ENCODE measurements at places on chromosomes 7 and 10. TPM values are rescaled to one million over a fixed set of nuclear protein-coding genes. Genes with fewer than 3 reads are reported as not detected.

The BTRC gene
- total RNA-seq, result 33.2 TPM

The PLXDC2 gene
- total RNA-seq, result 12.4 TPM

The FRAT1 gene
- total RNA-seq, result 6.8 TPM

The MYH16 gene
- total RNA-seq, result not detected

DNA sequence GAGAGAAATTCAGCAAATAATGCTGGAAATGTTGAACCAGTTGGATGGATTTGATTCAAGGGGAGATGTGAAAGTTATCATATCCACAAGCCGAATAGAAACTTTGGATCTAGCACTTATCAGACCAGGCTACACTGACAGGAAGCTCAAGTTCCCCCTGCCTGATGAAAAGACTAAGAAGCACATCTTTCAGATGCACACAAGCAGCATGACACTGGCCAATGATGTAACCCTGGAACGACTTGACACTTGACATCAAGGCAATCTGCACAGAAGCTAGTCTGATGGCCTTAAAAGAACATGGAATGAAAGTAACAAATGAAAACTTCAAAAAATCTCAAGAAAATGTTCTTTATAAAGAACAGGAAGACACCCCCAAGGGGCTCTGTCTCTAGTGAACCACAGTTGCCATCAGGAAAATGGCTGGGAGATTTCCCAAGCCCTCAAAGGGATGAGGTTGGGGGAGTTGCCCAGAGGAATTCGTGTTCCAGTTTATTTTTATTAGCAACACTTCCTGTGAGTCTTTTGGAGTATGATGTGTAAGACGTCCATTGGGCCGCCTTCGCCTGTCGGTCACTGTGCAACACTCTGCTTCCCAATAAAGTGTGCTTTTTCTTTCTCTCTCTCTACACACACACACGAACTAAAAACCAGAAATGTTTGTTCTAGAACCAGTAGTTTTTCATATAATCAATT is 200.0 kb downstream of the HIBADH start:
- DNase-seq, result no peak

- DNase-seq, result peak; percentile 84
These were observed 24.8 kb downstream of the AGAP3 start for GRCh38 chr7:151110941-151111645.

DNA sequence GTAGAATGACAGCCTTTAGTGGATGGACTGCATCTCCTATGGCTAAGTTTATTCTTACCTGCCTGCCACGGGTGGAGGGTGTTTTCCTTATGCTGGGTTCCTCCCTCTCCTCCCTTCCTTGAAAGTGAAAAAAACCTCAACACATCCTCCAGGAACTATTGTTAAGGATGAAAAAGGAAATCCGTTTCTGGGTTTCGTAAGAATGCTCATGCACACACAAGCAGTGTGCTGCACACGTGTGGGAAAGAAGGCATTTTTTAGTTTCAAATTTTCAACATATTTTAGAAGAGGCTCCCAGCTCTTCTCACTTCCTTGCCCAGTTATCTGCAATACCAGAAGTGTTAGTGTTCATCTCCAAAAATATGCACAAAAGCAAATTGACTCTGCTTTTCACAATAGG is 90.6 kb downstream of the FAM171A1 start:
- no peak for DNase-seq

- DNase-seq, result peak; percentile 79
These were observed 35.4 kb downstream of the DRGX start for GRCh38 chr10:49360271-49361177.

GRCh38 chr10:130022511-130023299 is 58.6 kb upstream of the EBF3 start:
- no peak for DNase-seq

DNA sequence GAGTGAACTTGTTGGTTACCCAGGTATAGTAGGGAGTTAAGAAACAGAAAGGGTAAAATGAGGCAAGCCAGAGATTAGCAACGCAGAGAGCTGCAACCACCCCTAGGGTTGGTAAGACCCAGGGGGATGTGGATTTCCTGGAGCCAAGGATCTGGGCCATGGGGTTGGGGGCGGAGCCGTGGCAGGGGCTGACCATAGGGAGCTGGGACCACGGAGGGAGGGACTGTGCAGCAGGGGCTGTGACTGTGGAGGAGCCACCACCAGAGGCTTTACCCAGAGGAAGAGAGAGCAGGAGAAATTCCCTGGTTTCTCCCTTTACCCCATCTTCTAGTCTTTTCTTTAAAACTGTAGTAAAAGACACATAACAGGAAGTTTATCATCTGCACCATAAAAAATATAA is 58.6 kb upstream of the BAIAP2L1 start:
- DNase-seq, result no peak

- DNase-seq, result no peak
These were observed 236.2 kb upstream of the KLF14 start for GRCh38 chr7:130970196-130970595.

DNA sequence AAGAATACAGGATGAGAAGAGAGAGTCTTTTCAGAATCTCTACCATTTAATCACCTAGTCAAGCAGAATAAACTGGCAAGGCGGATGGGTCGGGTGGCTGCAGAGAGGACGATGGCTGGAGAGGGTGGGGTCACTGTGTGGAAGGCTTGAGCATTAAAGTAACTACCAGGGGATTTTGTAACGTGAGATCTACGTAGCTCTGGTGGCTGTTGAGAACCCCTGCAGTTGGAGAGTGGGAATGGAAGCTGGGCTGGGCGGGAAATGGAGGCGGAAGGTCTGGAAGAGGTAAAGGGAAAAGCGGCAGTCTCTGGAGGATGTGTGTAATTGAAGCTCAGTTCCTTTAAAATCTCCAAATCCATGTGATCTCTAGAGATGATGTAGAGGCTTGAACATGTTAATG is 135.0 kb downstream of the GATA3 start:
- DNase-seq, result no peak

- DNase-seq, result peak; percentile 82
These were observed 190.4 kb downstream of the DGKI start for GRCh38 chr7:137656227-137656849.

DNA sequence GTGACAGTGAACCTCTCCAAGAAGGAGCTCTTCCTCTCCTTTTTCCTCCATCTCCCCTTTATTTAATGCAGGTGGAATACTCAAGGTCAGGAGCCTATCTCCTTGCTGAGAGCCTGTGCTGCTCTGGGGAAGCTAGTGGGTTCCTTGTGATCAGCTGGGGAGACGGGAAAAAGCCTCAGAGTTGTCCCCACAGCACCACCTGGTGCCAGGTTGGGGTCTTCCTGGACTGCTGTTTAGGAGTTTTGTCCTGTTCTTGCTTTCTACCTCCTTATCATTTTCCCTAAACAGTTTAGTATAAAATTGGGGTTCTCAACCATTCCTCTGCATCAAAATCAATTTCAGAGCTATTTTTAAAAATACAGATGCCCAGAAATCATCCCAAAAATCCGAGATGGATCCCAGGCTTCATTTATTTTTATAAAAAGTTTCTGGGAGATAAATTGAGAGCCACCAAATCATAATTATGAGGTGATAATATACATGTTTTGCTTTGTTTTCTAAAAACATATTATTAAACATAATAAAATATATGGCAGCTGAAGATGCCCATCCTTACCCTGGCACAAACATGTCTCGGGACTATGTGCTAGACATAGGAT is 44.3 kb downstream of the MACC1 start:
- no peak for DNase-seq

- no peak for DNase-seq
These were observed 31.4 kb downstream of the ZNF438 start for GRCh38 chr10:31000071-31000782.

DNA sequence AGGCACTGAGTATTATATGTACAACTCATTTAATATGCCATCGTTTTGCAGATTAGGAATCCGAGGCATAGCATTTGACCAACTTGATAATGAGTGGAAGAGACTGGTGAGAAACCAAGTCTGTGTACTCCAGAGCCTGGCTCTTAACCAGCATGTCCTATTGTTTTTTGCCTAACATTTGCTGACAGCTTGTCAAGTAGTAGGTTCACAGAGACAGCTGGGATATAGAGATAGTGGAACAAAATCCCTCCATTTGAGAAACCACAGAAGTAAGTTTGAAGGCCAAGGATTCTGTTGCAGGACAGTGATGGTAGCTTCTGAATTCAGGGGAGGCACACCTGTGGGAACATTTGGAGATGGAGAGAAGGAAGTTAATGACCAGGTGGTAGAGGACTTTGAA is 206.9 kb upstream of the PRPS1L1 start:
- DNase-seq, result no peak

GRCh38 chr10:16653224-16653623 is 131.5 kb upstream of the C1QL3 start:
- DNase-seq, result no peak

GRCh38 chr7:155694851-155695250 is 50.4 kb downstream of the RBM33 start:
- DNase-seq, result no peak
